ENCODE measurements at places on chromosomes 2 and 18.

DNA sequence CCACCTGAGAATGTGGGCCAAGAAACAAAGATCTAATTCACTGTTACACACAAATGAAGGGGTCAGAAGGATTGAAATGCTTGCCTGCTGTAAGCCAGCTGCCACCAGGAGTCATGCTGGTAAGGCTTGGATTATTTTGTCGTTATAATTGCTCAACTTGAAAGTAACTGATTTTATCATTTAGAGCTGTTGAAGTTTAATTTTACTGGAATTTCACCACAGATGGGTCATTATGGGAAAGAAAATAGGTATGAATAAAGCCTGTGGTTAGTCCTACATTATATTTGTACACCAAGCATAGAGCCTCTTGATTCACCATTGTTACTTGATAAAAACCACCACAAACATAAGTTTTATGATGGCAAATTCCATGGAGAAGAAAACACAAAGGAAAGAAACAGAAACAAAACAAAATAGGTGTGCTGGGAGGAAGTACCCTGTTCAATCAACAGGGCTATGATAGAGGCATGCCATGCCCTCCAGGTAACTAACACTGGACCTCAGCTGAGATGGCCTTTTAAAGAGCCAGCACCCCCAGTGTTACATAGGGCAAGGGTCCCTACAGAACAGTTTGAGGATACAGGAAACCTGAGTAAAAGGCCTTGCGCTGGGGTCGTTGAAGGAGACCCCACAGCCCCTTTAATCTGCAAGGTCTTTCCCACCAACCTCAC lies 3.0 kb downstream of the CLEC4F start:
- no peak for DNase-seq

DNA sequence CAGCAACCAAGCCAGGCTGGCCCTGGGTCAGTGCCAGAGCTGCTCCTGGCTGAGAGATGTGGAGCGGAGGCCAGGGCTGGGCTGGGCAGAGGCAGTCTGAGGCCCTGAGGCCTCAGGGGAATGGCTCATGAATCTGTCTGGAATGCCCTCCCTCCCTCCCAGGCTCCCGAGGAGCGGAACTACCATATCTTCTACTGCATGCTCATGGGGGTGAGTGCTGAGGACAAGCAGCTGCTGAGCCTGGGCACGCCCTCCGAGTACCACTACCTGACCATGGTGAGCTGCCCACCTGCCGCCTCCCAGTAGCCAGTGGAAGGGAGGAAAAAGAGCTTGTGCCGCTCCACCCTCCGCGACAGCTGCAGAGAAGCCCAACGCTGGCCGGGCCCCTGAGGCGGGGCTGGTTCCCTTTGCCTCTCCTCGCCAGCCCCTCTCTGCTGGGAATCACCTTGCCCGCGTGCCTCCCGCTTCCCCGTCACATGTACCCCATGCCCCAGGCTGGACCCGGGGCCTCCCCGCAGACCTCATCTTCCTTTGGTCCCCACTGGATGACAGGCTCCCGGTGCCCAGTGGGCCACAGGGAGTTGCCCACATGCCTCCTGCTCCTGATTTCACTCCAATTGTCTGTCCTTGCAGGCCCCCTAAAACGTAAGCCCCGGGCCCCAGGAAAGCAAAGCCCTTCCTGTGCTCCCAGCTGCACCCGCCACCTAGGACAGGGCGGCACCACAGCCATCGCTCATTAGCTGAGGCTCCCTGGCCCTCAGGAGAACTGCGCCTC lies 41.1 kb downstream of the MYO7B start:
- DNase-seq = peak; percentile 75

DNA sequence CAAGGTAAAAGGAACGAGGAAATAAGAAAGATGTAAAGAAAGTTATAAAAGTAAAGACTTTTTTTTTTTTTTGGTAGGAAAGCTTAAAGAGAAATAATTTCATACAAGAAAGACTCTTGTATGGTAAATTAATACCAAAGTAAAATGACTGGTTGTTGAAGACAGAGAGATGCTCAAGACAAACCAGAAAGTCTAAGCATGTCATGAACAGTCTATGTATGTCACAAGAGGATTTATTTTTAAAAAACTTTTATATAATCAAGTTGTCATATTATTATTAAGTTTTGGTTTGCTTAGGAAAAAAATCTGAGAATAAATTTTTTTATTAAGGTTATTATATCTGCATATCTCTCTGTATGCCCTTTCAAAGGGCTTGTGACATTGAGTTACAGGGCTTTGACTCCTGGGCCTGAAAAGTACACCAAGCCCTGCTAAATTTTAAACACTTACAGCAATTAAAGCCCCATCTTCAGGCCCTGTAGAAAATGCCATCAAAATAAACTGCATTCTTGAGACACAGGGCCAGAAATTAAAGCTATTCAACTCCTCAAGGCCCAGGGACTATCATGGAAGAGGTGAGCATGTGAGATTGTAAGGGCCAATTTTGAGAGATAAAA lies 10.9 kb upstream of the SGPP2 start:
- no peak for DNase-seq

DNA sequence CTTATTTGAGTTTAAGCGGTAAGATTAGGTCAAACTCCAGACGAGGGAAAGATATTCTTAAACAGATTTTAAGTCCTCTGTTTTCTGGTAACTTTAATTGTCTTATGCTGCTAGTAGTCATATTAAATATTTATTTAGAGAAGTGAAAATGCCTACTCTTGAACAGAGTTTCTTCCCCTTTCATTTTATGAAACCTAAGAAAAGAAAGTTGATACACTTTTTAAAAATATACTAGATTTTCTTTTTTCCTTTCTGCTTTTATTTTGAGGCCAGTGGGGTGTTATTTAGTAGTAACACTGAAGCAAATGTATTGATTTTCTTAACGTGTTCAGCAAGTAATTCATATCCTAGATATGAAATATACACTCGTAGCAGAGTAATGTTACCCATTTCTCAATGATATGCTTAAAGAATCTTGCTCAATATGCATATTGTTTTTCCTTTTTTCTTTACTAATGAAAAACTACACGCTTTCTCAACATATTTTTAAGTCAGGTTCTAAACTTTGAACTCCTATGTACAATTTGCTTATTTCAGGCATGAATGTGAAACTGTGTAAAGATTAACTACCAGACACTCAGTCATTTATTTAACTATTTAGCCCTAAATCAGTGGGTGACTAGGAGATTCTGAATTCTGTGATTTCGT lies 691 bp downstream of the KYNU start:
- DNase-seq = no peak
